ENCODE measurements at places on chromosomes 6 and 20. TPM values are rescaled to one million over a fixed set of nuclear protein-coding genes. Genes with fewer than 3 reads are reported as not detected.

XKR7 gene
- not detected for total RNA-seq

COL19A1 gene
- total RNA-seq: 2.5 TPM

GNRH2 gene
- total RNA-seq: not detected

SPDEF gene
- not detected for total RNA-seq

MCHR2 gene
- total RNA-seq: not detected

DNA sequence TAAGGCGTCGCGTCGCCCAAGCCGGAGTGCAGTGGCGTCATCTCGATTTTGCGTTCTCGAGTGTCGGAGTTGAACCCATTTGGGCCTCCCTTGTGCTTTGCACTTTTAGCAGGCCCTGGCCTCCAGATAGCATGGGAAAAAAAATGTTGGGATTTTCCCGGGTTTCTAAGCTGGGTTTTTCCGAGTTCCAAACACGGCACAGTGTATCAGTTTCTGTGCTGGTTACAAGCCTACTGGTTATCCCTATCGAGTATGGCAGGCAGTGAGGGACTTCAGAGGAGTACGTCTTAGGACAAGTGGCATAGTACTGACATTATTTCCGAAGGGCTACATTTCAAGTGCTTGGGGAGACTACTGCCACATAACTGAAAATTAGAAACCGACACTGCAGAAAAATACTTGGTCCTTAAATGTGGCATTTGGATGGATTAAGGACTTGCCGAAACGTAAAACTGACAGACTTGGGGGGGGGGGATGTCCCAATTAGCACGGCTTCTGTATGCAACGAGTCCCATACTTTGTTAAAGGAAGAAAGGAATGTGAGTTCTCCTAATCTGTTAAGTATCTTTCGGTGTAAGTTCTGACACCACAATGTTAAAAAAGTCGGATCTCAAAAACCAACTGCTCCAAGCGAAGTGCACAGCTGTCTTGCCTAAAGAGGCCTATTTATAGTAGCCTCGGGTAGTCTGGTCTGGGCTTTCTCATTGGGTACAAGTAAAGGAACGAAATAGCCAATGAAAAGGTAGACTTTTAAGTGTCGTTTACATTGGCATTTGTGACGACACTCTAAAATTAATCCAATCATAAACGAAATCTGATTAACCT is 70.2 kb downstream of the HFE start:
- no peaks in the 10 kb centered on the region for H3K36me3 ChIP-seq
- peak; percentile 96 for DNase-seq
- H3K27ac ChIP-seq: peak overlapping the region; percentile 95
- H3K4me1 ChIP-seq: peaks cover 36% of the 10 kb centered on the region
- H3K4me3 ChIP-seq: peak overlapping the region; percentile 65

- DNase-seq: no peak
- H3K4me3 ChIP-seq: no peak overlapping the region
- no peaks in the 10 kb centered on the region for H3K36me3 ChIP-seq
- no peaks in the 10 kb centered on the region for H3K4me1 ChIP-seq
- H3K27ac ChIP-seq: no peak overlapping the region
- no peaks in the 10 kb centered on the region for H3K27me3 ChIP-seq
These were observed 33.8 kb downstream of the SIM1 start for GRCh38 chr6:100430962-100431361.

DNA sequence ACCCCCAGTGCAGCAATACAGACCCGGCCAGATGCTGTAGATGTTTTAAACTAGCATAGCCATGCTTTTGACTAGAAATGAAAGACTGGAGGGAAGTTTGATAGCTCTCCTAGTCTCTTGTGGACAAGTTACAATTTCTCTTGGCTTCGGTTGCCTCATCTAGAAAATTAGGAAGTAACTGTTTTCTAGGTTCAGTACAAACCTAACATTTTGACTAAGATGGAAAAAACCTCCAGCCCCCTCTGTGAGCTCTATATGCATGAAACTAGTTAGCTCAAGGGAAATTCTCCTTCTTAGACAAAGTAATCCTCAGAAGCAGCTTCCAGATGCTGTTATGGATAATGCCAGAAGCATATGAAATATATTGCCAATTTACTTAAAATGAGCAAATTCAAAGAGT is 86.6 kb downstream of the RNF144B start:
- no peaks in the 10 kb centered on the region for H3K27me3 ChIP-seq
- H3K4me1 ChIP-seq: no peaks in the 10 kb centered on the region
- H3K27ac ChIP-seq: no peak overlapping the region
- no peak overlapping the region for H3K4me3 ChIP-seq

DNA sequence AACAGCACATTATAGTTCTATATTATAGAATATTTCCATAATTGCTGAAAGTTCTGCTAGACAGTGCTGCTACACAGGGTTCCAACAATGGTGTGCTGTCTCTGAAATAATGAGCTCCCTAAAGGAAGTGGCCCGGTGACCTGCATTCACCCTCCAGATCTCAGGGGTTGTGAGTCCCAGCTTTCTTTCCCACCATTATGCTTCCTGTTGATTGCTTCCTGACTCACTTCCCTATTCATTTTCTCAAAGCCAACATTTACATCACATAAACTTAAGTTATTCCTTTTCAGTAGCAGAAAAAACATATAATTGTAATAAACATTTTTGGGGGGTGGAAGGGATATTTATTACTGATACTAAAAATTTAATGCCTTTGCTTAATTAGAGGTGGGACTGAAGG is 12.9 kb upstream of the CCN6 start:
- no peaks in the 10 kb centered on the region for H3K36me3 ChIP-seq
- no peak for DNase-seq
- H3K4me3 ChIP-seq: no peak overlapping the region
- peaks cover 13% of the 10 kb centered on the region for H3K4me1 ChIP-seq

GRCh38 chr20:10603378-10603777 is 70.4 kb downstream of the JAG1 start:
- no peaks in the 10 kb centered on the region for H3K27me3 ChIP-seq
- H3K4me1 ChIP-seq: peaks cover 26% of the 10 kb centered on the region
- H3K4me3 ChIP-seq: no peak overlapping the region
- peak overlapping the region; percentile 55 for H3K27ac ChIP-seq
- no peak for DNase-seq
- no peaks in the 10 kb centered on the region for H3K36me3 ChIP-seq
